ENCODE measurements at places on chromosomes 3 and 15.

- no peak for DNase-seq
Observed at GRCh38 chr15:28097656-28098359, 1.3 kb downstream of the OCA2 start.

- no peak for DNase-seq
Observed at GRCh38 chr15:100259266-100259665, 82.5 kb downstream of the ADAMTS17 start.

DNA sequence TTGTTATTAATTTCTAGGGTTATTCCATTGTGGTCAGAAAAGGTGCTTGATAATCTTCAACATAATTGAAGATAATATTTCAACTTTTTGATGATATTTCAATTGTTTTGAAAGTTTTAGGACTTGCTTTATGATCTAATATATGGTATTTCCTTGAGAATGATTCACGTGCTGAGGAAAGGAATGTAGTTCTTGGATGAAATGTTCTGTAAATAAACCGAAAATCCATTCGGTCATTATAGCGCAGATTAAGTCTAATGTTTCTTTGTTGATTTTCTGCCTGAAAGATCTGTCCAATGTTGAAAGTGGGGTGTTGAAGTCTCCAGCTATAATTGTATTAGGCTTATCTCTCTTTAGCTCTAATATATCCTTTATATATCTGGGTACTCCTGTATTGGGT is 617.5 kb upstream of the NECTIN3 start:
- peak; percentile 5 for DNase-seq

GRCh38 chr15:53033709-53034108 is 243.6 kb upstream of the ONECUT1 start:
- DNase-seq, result no peak

GRCh38 chr3:121411523-121411922 is 134.3 kb downstream of the POLQ start:
- peak; percentile 39 for DNase-seq

Measured in EH (cell line).